ENCODE measurements at places on chromosomes 3 and 15. TPM values are rescaled to one million over a fixed set of nuclear protein-coding genes. Genes with fewer than 3 reads are reported as not detected.

The CADM2 gene
- 0.07 TPM for total RNA-seq

The SLC24A5 gene
- 0.07 TPM for total RNA-seq

The ATP8B4 gene
- not detected for total RNA-seq

The PARP15 gene
- total RNA-seq, result 0.57 TPM

The TNK2 gene
- 14.9 TPM for total RNA-seq

The RASGRF1 gene
- total RNA-seq, result not detected

Data from thoracic aorta endothelial cell (primary cell).